ENCODE measurements at places on chromosomes 16 and 17.

DNA sequence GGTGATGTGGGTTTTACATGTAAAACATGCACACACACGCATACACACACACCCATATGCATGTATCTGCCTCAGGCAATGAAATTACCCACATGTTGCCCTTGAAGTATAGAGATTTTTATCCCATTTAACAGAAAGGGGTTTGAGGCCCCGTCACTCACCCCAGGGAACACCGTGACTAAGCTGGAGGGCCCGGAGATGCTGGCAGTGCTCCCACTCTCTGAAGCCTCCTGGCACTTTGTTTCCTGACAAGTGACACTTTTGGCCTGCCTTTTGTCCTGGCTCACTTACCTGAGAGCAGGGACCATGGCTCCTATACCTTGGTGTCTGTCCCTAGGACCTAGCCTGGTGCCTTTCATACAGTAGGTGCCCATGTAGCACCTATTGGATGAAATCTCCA is 50.0 kb upstream of the TNRC6C start:
- DNase-seq: no peak

- no peak for DNase-seq
Measured at GRCh38 chr17:48440669-48441068, 10.7 kb upstream of the SKAP1 start.

- DNase-seq: no peak
Measured at GRCh38 chr17:45431531-45432404, 902 bp downstream of the ARHGAP27 start.

DNA sequence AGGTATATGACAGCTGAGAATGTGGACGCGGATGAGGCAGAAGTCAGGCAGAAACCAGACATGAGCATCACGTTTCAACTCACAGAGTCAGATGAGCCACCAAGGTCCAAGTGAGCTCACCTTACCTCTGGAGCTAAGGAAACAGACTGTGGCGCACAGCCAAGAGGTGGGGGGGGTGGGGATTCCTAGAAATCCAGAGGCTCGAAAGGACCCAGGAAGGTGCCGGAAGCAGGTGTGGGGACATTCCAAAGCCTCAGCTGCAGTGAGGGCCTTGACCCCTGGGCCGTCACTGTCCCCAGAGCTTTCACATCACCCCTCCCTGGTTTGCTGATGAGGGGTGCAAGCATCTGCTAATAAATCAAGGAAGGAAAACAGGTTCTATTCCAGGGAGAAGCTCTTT is 29.3 kb upstream of the RCVRN start:
- no peak for DNase-seq

GRCh38 chr16:85812031-85812807 is 12.7 kb downstream of the COX4I1 start:
- no peak for DNase-seq

DNA sequence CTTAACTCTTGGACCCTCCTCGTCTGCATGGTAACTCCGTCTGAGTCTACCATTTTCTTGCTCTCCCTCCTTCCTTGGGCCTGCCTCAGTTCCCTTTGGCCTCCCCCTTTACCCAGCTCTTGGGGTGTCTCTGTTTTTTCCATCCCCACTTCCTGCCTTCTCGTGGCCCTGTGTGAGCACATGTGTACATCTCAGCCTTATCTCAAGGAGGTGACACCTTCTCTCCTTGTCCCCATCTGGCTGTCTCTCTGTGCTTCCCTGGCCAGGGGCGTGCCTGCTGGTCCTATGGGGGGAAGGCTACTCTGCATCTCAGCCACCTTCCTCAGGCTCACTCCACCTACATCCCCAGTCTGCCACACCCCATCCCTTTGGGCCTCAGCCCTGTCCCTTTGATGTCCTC is 6.6 kb downstream of the CTF1 start:
- DNase-seq: no peak

GRCh38 chr16:49810831-49811230 is 45.1 kb downstream of the ZNF423 start:
- no peak for DNase-seq

DNA sequence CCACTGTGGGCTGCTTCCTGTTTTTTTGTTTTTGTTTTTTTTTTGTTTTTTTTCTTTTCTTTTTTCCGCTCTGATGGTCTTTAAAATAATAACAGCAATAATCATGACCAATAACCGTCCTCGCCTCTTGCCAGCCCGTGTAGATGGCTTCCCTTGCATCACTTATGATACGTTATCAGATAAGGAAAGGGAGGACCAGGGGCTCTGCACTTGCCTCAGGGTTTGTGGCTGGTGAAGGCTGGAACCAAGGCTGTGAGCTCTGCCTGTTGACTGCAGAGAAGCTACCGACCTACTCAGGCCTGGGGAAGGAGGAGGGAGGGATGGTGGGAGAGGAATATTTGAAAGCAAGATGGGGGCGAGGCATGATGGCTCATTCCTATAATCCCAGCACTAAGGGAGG is 114.0 kb upstream of the SDK2 start:
- DNase-seq: no peak

DNA sequence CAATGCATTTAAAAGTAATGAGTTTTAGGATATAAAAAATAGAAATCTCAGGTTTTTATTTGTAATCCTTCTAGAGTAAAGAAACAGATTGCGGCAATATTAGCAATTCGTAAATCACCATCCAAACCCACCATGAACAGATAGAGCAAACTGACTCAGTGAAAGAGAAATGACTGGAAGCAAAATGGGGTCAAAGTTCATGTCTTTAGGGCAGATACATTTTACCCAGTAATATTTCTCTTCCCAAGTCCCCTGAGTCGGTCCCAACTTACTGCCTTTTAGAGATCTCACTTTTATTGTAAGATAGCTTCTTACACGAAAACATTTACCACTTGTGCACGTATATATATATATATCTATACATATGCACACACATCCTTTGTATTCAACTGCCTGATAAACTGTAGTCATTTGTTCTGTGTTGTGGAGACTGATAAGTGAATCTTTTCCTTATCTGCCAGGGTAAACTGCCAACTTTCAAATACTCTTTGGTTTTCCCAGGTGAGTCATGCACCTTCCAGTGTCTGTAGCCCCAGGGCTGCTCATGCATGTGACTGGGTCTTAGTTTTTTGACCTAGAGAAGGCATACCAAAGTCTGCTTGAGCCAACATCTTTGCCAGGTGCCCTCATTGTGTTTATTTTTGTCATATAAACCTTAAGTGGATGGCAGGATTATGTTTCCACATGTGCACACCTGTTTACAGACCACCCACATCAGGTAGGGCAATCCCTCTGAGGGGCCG is 7.8 kb upstream of the IRF8 start:
- DNase-seq: no peak

DNA sequence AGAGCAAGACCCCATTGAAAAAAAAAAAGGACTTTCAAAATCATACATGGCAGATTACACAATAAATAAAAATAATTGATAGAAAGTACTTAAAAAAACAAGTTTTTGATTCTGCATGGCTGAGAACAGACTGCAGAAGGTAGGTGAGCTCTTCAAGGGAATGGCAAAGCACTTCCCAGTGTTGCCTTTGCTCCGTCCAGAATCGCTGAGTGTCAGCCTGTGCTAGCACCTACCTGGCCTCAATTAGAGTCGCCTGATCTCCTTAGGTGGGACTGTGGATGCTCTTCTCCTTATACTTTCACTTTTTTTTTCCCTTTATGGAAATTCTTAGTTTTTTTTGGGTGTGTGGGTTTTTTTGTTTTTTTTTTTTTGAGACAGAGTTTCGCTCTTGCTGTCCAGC is 6.0 kb upstream of the TMEM220 start:
- DNase-seq: no peak

DNA sequence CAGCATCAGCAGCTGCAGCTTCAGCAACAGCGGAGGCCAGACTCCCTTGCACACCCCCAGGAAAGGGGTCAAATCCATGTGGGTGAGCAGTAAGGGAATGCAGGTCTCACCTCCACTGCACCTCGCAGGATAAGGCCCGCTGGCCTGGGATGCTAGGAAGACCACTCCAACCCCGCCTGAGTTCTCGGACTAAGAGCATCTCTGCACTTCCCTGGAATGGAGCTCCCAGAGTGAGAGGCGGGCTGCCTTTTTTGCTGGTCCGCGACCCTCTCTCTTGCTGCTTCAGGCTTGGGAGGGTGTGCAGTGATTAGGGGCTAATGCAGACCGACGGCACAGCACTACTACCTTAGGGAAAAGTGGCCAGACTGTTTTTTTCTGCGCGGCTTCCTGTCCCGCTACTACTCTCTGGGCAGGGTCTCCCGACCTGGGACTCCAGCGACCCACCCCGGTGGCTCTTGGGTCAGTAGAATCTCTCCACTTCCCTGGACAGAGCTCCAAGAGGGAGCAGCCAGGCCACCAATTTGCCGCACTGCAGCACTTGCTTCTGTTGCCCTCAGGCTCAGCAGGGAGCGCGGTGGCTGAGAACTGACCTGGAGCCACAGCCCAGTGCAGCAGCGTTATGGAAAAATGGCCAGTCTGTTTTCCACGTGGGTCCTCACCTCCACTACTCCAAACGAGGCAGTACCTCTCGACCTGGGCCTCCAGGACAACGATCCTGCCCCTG is 480.4 kb downstream of the CDH8 start:
- DNase-seq: no peak

DNA sequence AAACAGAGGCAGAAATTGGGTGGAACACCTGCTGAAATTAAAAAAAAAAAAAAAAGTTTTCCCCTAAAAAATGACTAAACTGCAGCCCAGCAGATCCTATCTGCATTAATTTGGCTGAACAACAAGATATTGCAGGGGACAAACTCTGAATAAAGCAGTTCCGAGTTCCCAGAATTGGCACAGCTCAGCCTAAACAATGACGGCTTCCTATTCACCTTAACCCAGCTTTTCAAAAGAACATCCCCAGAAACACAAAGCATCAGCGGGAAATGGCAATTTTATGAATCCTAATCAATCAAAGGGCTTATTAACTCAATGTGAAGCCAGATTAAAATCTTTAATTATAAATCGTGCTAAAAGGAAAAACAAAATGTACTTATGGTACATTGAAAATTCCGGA is 497.8 kb upstream of the ZFHX3 start:
- DNase-seq: no peak

DNA sequence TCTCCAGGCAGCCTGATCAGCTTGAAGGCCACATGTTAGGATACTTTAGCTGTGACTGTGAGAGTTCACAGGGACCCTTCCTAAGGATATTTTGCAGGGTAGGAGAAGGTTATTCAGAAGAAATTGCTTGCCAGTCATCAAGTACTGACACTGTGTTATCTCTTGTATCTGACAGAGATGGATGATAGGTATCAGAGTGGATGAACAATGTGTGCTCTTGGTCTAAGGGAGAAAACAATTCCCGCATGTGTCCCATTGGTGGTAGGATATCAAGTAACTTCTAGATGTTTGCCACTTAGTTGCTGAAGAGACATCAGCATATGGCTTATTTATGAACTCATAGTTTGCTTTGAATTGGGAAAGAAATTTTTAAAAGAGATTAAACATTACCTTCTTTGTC is 219.3 kb downstream of the SPECC1 start:
- DNase-seq: no peak

DNA sequence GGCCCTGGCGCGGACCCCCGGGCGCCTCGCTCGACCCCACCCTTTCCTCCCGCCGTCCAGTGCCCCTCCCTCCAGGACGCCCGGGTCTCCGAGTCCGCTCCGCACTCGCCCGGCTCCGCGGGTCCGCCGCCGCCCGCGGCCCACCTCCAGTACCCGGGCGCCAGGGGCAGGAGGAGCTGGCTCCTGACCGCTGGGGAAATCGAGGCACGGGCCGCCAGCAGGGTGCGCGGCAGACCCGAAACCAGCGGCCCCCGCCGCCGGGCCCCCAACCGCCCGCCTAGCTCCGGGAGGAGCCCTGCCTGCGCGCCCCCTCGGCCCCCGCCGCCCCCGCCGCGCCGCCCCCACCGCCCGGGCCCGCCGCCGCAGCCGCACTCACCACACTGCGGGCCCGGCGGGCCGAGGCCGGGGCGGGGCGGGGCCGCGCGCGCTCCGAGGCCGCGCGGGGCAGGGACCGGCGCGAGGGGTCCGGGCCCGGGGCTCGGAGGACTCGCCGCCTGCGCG is 333 bp downstream of the MAFG start:
- no peak for DNase-seq

DNA sequence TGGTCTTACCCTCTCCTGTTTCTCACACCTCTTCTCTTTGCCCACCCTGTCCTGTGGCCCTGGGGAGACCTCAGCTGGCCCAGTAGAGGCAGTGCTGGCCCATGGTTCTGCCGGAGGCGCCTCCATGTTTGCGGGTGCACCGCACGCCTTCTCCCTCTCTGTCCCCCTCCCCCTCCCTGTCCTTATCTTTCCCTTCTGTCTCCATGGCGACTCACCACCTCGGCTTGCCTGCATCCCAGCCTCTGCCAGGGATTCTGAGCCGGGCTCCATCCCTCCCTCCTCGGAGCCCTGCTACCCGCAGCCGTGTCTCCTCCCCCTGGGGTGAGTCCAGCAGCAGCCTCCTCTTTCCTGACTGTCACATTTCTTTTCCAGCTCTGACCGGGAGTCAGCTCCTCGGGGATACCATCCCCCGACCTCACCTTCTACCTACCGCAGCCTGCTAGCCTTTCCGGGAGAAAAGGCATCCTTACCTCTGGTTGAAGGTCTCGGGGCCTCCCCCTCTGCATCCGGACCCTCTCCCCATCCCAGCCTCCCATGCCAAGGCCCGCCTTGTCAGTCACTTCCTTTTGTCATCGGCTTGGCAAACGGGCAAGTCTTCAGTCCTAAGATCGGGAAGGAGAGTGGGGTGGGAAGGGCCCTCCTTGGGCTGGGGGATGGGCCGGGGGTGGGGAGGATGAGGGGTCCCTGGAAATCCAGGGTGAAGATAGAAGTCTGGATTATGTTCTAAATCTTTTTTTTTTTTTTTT is at the start of gene RNF112:
Gene RNF112 (plus strand): TSS at position 358 of the 746 bp plus-strand sequence. CDS start 177 bp downstream, at position 535.
- DNase-seq: no peak

DNA sequence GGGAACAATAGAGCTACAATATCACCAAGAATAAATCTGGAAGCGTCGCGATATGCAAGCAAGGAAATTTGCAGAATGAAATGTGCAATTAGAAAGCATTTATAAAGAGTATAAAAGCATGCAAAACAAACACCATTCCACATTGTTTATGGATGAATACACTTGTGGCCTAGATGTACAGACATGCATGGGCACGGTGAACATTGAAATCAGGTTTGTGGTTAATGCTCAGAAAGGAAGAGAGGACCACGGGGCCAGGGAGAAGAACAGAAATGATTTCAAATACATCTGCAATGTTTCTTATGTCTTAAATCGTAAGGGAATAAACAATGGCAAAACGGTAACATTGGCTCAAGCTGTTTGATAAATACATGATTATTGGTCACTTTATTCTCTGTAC is 235.9 kb downstream of the FOXL1 start:
- DNase-seq: no peak

- DNase-seq: peak; percentile 59
Measured at GRCh38 chr16:53055541-53056391, 975 bp downstream of the CHD9 start.

GRCh38 chr16:27853651-27854050 is 209.9 kb downstream of the GSG1L start:
- no peak for DNase-seq

GRCh38 chr16:50069060-50069459 is 3.3 kb downstream of the HEATR3 start:
- DNase-seq: no peak

DNA sequence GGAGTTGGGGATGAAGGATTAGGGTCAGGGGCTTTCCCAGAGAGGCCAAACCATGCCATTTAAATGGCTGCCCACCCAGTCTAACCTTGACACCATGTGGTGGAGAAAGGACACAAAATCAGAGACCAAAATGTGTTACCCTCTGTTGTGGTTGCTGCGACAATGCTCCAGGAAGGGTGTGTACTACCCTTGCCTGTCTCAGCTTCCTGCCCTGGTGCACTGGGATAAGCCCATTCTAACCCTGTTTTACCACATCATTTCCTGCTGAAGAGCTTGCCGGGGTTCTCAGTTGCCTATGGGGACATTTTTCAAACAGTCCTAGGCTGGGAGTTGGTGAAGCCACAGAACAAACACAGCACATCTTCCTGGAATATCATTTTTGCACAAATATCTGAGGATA is 4.9 kb downstream of the OR4D1 start:
- DNase-seq: no peak
